Cerebellar cortex (tissue), 1 donor: ENCODE measurements at places on chromosomes 2 and 18.

DNA sequence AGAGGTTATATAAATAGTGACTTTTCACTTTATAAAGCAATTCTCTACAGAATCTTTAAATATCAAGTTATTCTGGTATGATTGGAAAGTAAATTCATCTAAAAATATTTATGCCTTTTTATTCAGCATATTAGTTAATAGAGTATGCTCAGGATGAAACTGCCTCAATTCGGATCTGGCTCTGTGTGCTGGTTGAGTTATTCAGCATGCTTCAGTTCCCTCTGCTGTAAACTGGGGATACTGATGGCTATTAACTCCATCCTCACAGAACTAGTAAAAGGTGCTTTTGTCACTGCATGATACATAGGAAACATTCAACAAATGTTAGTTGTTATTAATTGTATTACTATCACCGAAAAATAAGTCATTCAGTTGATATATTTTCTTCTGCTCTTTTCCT, 250.3 kb downstream of the NRXN1 start:
- peak; percentile 71 for DNase-seq

GRCh38 chr2:74515981-74516633, 1.9 kb downstream of the TLX2 start:
- DNase-seq: peak; percentile 22

GRCh38 chr2:119005555-119005954, 63.6 kb downstream of the MARCO start:
- no peak for DNase-seq

DNA sequence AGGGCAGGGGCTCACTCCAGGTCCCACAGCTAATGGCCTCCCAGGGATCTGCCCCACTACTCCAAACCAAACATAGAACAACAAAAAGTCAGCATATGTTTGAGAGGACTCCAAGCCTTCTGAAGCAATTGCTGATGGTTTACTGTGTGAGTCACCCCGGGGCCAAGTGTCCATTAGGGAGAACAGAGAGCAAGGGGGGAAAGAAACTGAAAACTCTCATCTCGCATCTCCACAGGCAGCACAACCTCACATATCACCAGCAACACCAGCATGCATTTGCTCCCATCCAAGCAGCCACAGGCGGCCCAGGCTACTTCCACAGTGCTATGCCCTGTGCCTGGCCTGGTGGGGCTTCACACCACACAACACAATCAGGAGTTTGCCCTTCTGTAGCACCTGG, 39.1 kb downstream of the CYRIA start:
- DNase-seq: no peak

DNA sequence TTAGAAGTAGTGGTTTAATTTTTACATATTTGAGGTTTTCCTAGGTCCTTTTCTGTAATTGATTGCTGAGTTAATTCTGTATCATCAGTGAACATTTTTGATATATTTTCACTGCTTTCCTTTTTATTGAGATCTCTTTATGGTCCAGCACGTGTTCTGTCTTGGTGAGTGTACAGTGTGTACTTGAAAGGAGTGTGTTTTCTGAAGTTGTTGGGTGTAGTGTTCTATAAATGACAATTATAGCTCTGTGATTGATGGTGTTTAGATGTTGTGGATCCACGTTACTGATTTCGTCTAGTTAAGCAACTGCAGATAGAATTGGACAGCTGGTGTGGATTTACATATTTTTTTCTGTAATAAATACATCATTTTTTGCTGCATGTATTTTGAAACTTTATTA, 32.7 kb downstream of the AGFG1 start:
- no peak for DNase-seq
